ENCODE measurements at places on chromosomes 7 and 10. TPM values are rescaled to one million over a fixed set of nuclear protein-coding genes. Genes with fewer than 3 reads are reported as not detected.

FIGNL1 gene
- total RNA-seq = 62.4 TPM

EVX1 gene
- total RNA-seq = not detected

AOAH gene
- total RNA-seq = 0.10 TPM

POLR2J3 gene
- 21.5 TPM for total RNA-seq

TMEM178B gene
- total RNA-seq = 0.63 TPM

TIAL1 gene
- total RNA-seq = 78.8 TPM

MYH16 gene
- not detected for total RNA-seq

PROSER2 gene
- 14.6 TPM for total RNA-seq

OR2A42 gene
- not detected for total RNA-seq

FAM25A gene
- not detected for total RNA-seq

CTAGE4 gene
- not detected for total RNA-seq

FGF8 gene
- total RNA-seq = 123 TPM

CCDC172 gene
- total RNA-seq = not detected

WNT16 gene
- 0.06 TPM for total RNA-seq

RPEL1 gene
- total RNA-seq = not detected

ZNF32 gene
- total RNA-seq = 14.8 TPM

TSPAN12 gene
- total RNA-seq = 123 TPM

TRIM50 gene
- not detected for total RNA-seq

BTBD16 gene
- total RNA-seq = not detected

HOXA11 gene
- 5.8 TPM for total RNA-seq

MLXIPL gene
- total RNA-seq = not detected
